ENCODE measurements at places on chromosomes 11 and 22.

- no peak for DNase-seq
Measured at GRCh38 chr11:117717485-117718314, 79.3 kb downstream of the DSCAML1 start.

DNA sequence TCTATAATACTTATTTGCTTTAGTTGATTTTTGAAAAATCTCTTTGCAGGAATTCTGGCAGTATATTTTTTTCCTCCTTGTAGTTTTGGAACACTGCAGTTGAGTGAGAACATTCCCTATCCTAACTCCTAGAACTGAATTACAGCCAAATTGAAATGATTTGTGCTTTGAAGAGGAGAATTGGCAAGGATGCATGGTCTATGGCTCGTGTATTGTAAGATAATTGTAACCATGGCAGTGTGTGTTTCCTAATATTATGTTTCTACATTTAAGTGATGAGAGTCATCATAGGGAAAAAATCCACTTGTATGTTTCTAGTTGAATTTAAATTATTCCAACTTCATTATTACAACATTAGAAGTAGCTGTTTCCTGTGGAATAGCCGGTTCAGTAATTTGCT lies 80.9 kb upstream of the MYO18B start:
- no peak for DNase-seq

GRCh38 chr22:31932863-31933262 lies 11.5 kb upstream of the YWHAH start:
- DNase-seq, result no peak

GRCh38 chr11:75568616-75569219 lies 6.7 kb downstream of the SERPINH1 start:
- DNase-seq, result no peak

- no peak for DNase-seq
Measured at GRCh38 chr22:42938976-42939375, 76.0 kb downstream of the PACSIN2 start.

GRCh38 chr11:11757909-11758308 lies 83.9 kb upstream of the USP47 start:
- no peak for DNase-seq

- DNase-seq, result no peak
Measured at GRCh38 chr11:129620237-129621104, 195.2 kb upstream of the TMEM45B start.

- peak; percentile 34 for DNase-seq
Measured at GRCh38 chr11:74020539-74020938, 11.7 kb upstream of the UCP3 start.

GRCh38 chr11:88909500-88909899 lies 156.3 kb downstream of the GRM5 start:
- no peak for DNase-seq

DNA sequence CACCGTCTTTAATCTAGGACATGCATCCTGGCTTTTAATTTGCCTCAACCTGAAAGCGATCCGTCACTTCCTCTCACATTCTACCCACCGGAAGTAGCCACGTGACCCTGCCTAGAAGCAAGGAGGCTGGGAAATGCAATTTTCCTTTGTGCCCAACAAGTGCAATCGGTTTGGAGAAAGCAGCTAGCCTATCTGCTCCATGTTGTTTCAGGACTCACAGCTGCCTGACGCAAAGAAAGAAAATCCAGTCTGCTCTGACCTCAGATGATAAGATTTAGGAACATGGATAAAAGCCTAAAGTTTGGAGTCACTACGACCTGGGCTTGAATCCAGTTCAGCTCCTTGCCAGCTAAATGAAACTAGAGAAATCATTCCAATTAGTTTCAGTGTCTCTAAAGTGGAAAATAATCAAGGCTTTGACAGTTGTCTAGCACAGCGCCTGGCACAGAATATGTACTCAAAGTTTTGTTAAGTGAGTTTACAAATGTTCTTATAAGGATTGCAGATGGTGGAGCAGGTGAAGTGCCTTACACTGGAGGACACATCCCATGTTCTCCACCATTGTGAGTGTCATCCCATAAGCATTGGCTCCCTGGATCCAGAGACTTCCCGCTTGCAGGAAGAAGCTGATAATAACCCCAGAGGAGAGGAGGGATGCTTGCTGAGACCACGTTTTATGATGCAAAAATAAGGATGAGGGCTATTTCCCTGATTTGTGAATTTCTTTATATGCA lies 553.7 kb downstream of the MN1 start:
- DNase-seq, result no peak

GRCh38 chr11:65987336-65987735 lies 14.6 kb downstream of the EIF1AD start:
- DNase-seq, result no peak

DNA sequence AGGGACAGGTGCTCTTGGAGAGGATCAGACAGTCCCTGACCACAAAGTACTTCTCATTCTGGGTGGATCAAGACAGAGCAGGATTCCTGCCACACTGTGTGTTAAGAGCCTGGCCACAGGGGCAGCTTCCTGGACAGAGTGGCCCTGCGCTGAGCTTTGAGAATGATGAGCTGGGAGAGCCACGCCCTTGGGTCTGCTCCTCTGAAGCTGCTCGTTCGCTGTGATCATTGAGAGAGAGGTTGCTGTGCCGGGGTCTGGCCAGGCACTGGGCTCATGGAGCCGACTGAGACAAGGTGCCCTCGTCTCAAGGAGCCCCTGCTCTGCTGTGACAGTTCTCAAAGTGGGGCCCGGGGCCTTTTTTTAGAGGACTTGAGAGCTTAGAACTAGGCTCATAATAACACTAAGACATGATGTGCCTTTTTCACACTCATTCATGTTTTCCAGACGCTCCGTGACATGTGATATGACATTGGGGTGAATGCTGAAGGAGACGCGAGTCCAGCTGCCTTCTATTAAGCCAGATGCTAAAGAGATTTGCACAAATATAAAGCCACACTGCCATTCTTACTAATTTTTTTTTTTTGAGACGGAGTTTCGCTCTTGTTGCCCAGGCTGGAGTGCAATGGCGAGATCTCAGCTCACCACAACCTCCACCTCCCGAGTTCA lies 1.6 kb upstream of the MFRP start:
- no peak for DNase-seq

DNA sequence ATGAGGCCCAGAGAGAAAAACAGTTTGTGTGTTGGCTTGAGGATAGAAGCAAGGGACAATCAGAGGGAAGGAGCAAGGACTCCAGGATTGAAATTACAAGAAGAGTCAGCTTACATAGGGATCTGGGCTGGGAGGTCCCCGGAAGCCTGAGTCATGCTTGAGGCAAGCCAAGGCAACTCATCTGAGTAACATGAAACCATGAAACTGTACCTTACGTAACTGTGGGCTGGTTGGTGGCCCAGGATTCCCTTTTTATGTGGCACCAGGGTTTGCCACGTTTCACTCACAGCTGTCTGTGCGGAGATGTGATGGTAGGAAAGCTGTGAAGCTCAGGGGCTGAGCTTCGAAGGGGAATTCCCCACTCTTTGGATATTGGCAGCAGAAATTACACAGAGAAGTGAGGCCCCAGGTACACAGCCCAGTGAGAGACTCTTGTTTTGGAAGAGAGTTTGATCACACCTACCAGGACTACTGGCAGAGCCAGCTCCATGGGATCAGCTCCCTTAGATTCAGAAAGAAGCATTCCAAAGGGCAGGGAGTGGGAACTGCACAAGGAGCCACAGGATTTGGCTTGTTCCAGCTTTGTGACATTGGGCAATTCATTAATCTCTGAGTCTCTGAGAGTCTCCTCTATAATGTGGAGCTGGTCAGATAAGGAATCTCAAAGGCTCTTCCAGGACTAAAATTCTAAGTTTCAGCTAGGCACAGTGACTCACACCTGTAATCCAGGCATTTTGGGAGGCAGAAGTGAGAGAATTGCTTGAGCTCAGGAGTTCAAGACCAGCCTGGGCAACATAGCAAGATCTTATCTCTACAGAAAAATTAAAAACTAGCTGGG lies 7.8 kb downstream of the SLC5A1 start:
- DNase-seq, result peak; percentile 74

GRCh38 chr11:1863352-1864216 lies 10.7 kb downstream of the LSP1 start:
- DNase-seq, result no peak

DNA sequence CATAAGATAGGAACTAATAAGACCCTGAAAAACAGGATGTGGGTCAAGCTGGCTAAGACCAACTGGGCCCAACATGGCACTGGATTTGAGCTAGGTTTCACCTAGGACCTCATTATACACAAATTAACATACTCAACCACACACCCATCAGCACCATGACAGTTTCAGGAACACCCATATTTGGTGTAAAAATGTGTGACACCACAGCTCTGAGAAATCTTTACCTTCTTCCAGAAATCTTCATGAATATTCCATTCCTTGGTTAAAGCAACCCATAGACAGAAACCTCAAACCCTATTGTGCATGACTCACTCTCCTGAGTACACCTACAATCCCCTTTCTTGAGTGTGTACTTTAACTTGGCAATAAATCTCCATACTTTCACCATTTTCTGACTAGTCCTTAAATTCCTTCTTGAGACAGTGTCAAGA lies 378.8 kb downstream of the DYNC2H1 start:
- no peak for DNase-seq

DNA sequence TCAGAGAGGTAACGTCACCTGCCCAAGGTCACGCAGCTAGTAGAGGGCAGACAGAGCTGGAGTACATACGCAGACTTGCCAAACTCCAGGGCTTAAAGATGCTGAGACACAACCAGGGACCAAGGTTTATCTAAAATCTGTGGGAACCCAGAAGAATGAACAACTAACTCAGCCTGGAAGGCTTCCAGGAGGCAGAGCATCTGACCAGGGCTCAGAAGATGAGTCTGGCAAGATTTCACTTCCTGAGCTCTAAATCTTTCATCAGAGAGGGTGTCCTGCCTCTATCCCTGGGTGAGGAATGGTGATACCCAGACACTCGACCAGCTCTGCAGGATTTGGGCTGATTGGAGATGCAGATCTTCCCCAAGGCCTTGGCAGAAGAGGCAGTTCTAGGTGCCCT lies 9.1 kb downstream of the GAL3ST1 start:
- no peak for DNase-seq

DNA sequence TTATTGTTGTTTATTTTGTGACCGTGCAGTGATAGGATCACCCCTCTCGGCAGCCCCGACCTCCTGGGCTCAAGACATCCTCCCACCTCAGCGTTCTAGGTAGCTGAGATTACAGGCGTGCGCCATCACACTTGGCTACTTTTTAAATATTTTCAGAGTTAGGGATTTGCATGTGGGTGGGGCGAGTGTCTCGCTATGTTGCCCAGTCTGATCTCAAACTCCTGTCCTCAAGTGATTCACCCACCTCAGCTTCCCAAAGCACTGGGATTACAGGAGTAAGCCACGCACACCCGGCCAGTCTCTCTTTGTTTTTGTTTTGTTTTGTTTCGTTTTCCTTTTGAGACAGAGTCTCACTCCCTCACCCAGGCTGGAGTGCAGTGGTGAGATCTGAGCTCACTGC lies 1.2 kb upstream of the INTS5 start:
- DNase-seq, result no peak

GRCh38 chr11:61972672-61973475 lies 5.4 kb upstream of the FTH1 start:
- DNase-seq, result no peak

GRCh38 chr11:128205796-128206195 lies 381.6 kb downstream of the ETS1 start:
- DNase-seq, result no peak

DNA sequence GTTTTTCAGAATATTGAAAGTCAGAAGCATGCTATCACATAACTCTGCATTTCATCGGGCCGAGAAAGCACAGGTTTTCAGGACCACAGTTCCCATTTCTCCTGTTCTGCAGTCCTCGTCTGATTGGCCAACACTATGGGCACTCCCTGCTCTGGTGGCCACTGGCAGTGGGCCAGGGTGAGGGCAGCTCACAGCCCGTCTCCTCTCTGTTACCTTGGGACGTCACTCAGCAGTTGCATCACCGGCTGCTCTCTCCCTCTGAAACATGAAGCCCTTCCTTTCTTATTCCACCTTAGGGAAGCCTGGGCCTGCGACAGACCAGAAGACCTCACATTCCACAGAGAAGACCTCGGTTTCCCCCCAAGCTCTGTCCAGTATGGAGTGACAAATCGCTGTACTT lies 11.4 kb upstream of the MICAL3 start:
- DNase-seq, result no peak

GRCh38 chr11:133536198-133536597 lies 3.9 kb upstream of the OPCML start:
- no peak for DNase-seq

- DNase-seq, result no peak
Measured at GRCh38 chr11:10390375-10390774, 64.7 kb upstream of the AMPD3 start.

GRCh38 chr11:37755521-37755920 lies 1157.5 kb upstream of the RAG2 start:
- DNase-seq, result no peak

DNA sequence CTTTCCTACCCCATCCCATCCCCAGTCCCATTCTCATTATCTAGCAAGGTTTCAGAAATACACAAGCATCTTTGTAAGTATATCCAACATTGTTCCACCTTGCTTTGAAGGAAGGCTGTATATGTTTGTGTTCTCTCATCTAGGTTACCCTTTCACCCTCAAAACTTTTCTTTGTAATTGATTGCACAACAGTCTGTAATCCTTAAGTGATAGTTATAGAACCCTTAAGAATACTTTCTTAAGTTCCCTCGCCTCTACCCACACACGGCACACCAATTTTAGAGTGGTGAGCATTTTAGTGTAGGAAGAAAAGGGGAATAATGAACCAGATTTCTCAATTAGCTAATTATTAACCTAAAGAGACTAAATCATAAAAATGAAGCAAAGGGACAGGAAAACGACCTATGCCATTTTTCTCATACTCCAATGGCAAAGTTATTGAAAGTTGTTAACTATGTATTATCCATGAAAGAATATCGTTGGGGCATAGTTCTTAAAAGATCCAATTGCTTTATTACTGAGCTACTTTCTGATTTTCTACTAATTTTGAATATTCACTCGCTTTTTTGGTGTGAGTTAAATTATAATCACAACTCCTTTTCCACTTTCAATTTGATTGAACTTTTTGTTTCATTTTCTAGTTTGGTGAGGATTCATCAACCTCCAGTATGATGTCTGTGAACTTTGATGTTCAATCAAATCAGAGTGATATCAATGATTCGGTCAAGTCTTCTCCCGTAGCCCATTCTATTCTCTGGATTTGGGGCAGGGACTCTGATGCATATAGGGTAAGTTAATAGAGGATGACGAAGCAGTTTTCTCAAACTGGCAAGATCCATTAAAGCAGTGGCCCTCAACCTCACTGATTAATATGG lies 44.9 kb downstream of the TTC17 start:
- DNase-seq, result no peak

- DNase-seq, result no peak
Measured at GRCh38 chr22:39294571-39295468, 24.6 kb downstream of the RPL3 start.

GRCh38 chr22:40534379-40535188 lies 101.9 kb downstream of the MRTFA start:
- DNase-seq, result no peak

DNA sequence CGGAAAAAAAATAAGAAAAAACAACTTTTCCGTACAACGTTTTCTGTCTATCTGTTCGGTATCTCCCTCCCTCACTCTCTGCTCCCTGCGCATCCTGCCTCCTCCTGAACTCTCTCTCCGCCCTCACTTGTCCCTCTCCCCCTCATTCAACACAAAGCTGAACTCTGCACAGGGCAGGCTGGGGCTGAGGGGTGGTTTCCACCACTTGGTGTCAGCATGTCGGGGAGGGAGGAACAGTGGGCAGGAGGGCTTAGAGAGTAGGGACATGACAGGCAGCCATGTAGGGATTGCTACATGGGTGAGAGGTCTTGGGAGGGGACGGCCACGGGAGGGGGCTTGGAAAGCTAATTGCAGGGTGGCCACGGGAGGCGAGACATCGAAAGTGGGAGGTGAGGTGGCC lies 17.6 kb downstream of the SLC22A12 start:
- DNase-seq, result no peak
